GOT3 (cell line): ENCODE measurements at places on chromosomes 3 and 15.

GRCh38 chr3:188936597-188937107, 235.1 kb upstream of the TPRG1 start:
- DNase-seq: no peak

DNA sequence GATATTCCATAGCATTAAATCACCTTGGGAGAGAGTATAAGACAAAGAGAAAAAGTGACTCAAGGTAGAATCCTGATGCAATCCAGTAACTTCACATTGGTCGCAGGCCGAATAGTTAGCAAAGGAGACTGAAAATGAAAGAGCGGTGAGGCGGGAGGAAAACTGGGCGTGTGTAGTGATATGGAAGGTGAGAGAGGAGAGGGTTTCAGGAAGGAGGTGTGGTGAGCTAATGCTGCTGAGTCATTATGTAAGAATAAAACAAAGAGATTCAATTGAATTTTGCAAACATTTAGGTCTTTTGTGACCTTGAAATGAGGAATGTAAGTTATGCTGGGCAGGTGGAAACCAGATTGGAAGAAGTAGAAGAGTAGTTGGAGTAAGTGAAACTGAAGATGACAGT, 235.3 kb downstream of the C3orf38 start:
- DNase-seq: no peak

- no peak for DNase-seq
These were observed 40.7 kb upstream of the RSL24D1 start for GRCh38 chr15:55237219-55238130.

- DNase-seq: no peak
These were observed 20.2 kb downstream of the HDAC11 start for GRCh38 chr3:13500133-13500885.

GRCh38 chr3:154244644-154245043, 79.6 kb downstream of the DHX36 start:
- no peak for DNase-seq

GRCh38 chr15:89825271-89825940, 10.8 kb upstream of the ANPEP start:
- DNase-seq: no peak

DNA sequence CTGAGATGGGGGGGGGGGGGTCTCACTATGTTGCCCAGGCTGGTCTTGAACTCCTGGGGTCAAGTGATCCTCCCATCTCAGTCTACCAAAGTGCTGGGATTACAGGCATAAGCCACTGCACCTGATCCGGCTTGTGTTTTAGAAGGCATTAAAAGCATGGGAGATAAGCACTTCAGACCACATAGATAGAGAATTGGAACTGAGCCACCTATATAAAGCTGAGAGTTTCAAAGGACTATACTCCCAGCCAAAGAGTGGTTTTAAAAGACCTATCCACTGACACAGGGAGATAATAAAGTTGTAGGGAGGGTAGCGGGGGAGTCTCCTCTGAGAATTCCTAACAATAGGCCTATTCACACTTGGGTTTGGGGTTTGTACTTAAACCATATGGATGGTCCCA, 34.8 kb downstream of the DENND4A start:
- DNase-seq: no peak
